ENCODE measurements at places on chromosomes 3 and 15.

DNA sequence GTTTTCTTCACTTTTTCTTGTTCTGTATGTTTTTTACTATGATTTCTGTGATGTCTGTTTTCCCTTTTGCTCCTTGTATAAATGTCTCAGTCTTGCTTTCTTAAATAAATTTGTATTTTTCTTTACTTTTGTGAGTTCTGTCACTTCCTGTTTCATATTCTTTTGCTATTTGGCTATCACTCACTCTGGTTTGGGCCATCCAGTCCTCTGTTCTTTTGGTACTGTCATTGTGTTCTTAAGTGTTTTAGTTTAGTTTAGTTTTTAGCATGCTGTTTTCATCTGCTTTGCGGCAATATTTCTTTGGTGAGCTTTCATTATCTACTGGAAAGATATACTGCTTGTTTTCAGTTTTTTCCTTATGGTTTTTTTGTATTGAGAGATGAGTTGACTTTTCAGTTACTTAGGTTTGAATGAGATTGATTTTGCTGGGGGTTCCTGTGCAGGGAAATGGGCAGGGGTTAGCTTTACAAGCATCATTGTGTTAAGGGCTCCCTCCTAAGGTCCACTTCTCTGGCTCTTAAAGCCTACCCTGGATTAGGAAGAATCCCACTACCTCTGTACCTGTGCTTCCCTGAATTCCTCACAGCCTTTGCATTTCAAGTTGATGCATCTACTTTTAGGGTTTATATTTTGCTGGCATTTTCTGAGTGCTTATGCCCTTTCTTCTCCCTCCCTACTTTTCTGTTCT is 35.1 kb downstream of the PDCD6IP start:
- no peak for DNase-seq

DNA sequence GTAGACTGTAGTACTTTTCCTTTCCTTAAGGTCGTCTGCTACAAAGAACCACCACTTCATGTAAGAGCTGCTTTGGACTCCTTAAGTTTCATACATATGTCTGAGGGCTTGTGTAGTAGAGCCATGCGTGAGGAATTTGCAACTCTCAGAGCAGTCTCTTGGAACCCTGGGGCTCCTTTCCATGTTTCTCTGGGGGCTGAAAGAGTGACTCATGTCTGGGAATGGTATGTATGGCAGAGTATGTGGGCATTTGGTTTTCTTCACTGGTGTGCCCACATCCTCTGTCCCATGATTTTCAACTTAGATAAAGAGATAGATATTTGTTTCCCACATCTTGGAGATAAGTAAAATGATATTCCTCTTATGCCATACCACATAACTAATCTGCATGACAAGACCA is 20.6 kb upstream of the RBM5 start:
- DNase-seq = no peak

GRCh38 chr3:141122455-141123030 is 71.4 kb downstream of the SPSB4 start:
- no peak for DNase-seq

- no peak for DNase-seq
These were observed 316.7 kb downstream of the LPP start for GRCh38 chr3:188470508-188471130.

- no peak for DNase-seq
These were observed 313.4 kb upstream of the STT3B start for GRCh38 chr3:31219131-31219843.

- DNase-seq = no peak
These were observed 26.5 kb downstream of the DUOX2 start for GRCh38 chr15:45087513-45087912.

DNA sequence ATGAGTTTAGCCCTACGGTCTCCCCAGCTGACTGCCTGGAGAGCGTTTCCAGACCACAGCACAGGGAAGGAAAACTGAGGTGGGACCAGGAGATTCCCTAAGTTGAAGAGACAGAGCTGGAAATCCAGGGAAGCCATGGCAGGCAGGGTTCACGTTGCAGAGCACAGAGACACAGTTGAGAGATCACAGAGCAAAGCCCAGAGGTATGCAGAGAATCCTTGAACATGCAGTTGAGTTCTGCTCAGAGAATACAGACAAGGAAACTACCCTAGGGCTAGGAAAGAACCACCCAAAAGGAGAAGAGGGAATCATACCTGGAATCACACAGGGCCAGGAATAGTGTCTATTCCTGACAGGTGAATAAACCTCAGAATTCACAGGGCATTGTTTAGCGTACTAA is 14.3 kb downstream of the SLC28A1 start:
- no peak for DNase-seq

GRCh38 chr3:107689355-107689754 is 166.6 kb downstream of the BBX start:
- DNase-seq = no peak

DNA sequence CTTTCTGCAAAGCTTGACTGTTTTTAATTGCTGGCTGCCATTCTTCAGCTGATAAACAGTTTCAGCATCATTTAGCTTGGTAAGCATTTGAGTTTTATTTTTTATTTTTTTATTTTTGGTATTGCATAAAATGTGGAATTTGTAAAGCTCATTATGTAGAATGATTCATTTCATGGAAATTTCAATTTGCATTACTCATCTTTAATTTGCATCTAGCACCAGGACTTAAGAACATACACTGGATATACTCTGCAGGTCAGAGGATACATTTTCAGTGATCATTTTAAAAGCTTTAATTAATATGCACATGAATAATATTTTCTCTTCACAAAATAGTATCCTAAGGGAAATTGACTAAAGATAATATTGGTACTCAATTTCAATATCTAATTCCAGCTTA is 732.4 kb upstream of the BCHE start:
- DNase-seq = no peak

GRCh38 chr3:155481089-155481488 is 187.6 kb upstream of the STRIT1 start:
- no peak for DNase-seq

- DNase-seq = no peak
These were observed 304.1 kb upstream of the MME start for GRCh38 chr3:154775821-154776548.

GRCh38 chr3:113117511-113118234 is 93.7 kb upstream of the BOC start:
- DNase-seq = no peak

- DNase-seq = no peak
These were observed 17.0 kb downstream of the TGM5 start for GRCh38 chr15:43249699-43250203.

GRCh38 chr3:132659365-132660051 is at the start of gene ACAD11:
Gene ACAD11, minus strand, starts transcription at chr3:132659809. Its CDS starts 58 bp downstream, at chr3:132659751.
- no peak for DNase-seq

- DNase-seq = no peak
These were observed 48.5 kb downstream of the FNDC3B start for GRCh38 chr3:172087602-172088580.

GRCh38 chr15:74763416-74763815 is 14.8 kb downstream of the CYP1A2 start:
- DNase-seq = no peak

DNA sequence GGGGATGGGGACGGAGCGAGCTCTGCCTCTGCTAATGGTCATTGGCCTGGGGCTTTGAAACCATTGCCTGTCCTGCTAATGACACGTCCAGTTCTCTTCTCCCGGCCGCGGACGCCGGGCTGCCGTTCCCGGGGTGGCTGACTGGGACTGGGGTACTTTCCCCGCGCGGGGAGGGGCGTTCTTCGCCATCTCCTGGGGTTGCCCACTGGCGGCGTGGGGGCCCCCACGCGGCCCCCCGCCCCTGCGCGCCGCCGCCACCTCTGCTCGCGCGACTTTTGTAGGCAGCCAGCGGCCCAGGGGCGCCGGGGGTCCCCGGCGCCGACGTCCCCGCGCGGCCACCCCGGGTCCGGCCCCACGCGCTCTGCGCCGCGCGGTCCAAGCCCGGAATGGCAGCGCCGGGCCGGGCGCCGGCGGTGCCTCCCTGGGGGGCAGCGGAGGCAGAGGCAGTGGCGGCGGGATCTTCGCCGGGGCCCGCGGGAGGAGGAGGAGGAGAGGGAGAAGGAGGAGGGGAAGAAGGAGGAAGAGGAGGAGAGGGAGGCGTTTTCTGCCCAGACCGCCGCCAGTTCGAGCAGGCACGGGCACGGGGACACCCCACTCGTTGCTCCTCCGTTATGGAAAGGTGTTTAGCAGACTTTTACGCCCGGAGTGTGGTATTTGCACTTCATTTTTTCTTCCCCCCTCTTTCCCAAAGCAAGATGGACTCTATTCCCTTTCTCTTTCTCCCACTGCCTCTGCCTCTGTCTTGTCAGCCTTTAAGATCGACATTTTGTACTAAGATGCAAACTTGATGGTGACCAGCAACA is 2.3 kb downstream of the BBX start:
- no peak for DNase-seq

GRCh38 chr3:40994611-40995010 is 204.7 kb upstream of the CTNNB1 start:
- no peak for DNase-seq

DNA sequence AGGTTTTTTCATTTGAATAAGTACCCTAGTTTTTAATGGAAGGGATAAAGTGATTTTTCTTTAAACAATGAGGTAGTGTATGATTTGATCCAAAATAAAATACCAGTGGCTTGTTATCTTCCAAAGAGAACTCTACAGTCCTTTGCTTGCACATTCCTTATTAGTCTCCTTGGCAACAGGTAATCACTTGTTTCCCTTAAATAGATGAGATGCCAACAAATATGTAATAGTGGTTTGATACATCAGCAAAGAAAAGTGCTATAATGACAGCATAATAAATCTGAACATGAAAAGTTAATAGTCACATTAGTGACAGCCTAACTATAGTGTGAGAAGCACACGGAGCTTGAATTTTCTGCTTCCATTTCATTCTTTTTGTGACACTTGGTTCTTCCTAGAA is 360.2 kb downstream of the ZNF385D start:
- no peak for DNase-seq

- no peak for DNase-seq
These were observed 24.1 kb downstream of the EAF1 start for GRCh38 chr3:15451216-15452113.

DNA sequence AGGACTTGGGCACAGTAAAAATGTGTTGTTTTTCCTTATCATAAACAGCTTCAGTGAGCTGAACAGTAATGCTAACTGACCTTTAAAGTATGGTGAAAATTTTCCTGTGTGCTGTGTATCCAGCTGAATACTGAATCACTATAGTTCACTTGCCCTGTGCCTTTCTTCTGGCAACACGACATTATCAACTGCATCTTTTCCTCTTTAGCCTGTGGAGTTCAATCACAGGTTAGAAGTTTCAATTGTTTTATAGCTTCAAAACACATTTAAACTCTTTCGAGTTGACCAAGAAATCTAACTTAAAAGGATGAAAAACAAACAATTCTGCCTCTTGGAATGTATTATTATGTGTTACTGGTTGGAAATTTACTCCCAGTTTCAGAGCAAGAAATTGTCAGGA is 1120.7 kb upstream of the ALCAM start:
- DNase-seq = no peak

GRCh38 chr15:42836251-42836650 is 84.3 kb downstream of the TTBK2 start:
- no peak for DNase-seq

DNA sequence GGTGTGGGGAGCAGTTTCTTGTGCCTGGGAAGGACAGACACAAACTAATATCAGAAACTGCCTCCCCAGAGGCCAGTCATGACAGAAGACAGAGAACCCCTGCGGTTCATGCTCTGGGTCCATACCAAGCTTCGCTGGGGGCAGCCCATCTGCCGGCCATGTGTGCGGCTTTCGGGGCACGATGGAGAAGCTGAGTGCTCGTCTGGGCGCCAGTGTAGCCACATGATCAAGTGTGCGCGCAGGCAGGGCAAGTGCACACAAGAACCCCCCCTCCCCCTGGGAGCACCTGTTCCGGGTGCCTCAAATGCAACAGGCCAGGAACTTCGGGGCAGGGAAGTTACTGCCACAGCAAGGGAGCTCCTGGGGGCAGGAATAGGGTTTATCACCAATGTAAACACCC is 1.8 kb downstream of the ADAMTS17 start:
- no peak for DNase-seq

DNA sequence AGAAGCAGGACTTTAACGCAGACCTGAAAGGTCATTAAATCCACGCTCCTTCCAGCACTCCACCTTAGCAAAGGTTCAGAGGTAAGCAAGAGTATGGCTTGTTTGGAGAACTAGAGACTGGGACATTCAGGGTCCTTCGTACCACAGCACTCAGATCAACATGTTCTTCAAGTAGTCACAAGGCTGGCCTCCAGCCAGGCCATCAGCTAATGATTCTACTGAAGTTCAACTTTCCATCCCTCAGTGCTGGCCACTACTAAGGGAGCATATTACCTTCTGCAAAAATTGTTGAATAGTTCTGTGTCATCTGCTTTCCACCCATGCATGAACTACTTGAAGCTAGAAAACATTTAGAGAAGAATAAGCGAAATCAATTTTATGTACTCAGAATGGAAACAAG is 17.6 kb downstream of the CD200R1L start:
- DNase-seq = no peak

DNA sequence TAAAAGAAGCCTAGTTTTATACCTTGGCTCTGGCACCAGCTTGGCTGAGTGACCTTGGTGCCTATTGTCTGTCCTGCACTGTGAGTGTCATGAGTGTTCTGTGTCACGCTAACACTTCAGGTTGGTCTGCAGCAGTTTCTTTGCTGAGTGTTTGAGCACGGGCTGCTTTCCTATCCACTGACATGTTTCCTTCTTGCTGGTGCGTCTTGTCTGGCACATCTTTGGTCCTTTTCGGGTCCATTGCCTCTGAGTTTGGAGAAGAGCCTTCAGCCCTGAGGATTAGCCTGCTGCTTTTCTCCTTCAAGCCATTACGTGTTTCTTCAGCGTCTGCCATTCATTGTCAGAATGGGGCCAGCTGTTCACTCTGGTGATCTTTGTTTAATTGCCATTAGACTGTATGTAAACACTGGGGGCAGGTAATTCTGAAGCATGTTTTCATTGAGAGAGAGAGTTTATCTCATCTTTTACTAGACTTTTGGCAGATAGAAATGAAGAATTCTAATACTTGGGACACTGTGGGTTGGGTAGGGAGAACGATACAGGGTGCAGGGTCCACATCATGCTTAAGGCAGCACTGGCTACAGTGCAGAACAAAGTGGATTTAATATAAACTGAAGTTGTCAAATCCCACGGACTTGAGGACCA is 55.5 kb downstream of the LRRC28 start:
- DNase-seq = no peak

- DNase-seq = no peak
These were observed 15.5 kb downstream of the RGMA start for GRCh38 chr15:93073465-93073952.

DNA sequence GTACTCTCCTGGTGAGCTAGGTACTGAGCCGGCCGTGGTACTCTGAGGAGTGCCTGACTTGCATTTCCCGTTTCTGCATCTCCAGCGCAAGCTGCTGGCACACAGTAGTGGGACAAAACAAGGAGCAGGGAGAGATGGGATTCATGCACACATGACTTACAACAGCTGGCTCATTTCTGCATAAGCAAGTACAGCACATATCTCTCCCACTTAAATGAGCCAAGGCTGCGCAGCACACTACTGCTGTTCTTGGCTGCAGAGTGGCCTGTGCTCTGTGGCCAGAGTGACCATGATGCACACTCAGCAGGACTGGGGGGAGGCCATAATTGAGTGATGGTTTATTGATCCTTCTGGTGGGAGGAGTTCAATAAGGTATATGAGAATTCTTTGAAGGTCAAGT is 59.2 kb upstream of the ABHD17C start:
- DNase-seq = no peak

Data from stimulated activated CD4-positive, alpha-beta T cell treated with anti-CD3 and anti-CD28 coated beads, Interleukin-1b, Interleukin-23, amount 100 ng/mL, for 1 hour (primary cell).